ENCODE measurements at places on chromosomes 16 and 17.

GRCh38 chr16:60077861-60078260 is 1343.7 kb upstream of the GOT2 start:
- DNase-seq: no peak

- DNase-seq: no peak
Measured at GRCh38 chr16:55037966-55038365, 107.3 kb downstream of the IRX5 start.

- DNase-seq: no peak
Measured at GRCh38 chr17:58264407-58265103, 16.2 kb downstream of the MPO start.

GRCh38 chr17:57860414-57860999 is 10.7 kb upstream of the MRPS23 start:
- no peak for DNase-seq

GRCh38 chr16:29712809-29713208 is 33.0 kb downstream of the C16orf54 start:
- no peak for DNase-seq
